ENCODE measurements at places on chromosomes 7 and 10.

GRCh38 chr10:91969297-91969696 lies 45.7 kb downstream of the BTAF1 start:
- DNase-seq, result no peak

DNA sequence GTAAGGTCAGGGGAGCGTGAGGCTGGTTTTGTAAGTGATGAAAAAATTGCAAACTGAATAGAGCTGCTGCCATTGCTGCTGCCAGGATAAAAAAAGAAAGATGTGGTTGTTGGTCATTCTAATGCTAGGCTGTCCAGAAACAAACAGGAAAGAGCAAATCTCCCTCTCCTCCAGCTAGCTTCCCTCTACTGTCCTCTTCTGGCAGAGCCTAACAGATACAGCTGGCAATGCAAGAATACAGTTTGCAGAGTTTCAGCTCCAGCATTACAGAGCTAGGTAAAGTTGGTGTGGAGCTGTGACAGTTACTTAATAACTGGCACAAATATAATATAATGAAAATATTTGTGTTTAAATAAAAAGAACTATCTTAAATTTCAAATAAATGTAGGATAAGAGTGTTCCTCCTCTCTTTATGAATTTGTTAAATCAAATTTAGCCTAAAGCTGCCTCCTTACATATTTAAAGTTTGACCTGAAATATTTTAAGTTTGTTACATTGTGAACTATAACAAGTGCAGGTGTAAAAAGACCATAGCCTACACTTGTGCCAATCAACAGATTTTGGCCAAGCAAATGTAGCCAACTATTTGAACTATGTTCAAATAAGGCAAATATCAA lies 407.7 kb downstream of the SH2D4B start:
- DNase-seq, result no peak

- DNase-seq, result no peak
Measured at GRCh38 chr10:105844241-105844640, 1203.2 kb downstream of the SORCS3 start.

DNA sequence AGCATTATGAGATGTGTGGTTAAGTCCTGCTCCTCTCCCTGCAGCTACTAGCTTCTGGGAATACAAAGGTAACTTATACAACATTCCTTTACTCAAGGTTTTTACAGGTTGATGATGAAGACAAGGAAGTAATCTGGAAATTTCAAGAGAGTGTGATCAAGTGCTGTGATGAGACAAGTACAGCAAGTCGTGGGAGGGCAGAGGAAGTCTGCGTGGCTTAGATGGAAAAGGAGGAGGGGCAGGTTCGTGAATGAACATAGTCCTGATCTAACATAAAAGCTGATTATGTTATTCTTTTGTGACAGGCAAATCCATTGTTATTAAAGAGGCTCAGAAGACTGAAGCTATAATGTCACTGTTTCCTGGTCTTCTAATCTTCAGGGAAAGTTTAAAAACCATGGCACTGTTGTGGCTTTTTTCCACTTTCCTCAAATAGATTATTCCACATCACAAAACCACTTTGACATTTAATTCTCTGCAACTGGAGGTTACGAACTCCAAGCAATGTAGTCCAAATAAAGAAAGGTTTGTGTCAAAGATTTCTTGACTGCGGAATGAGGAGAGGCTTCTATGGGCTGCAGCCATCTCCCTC lies 84.1 kb downstream of the CPXM2 start:
- no peak for DNase-seq

Measured in left ventricle myocardium inferior (tissue), 1 donor.